CD4-positive, alpha-beta T cell treated with Interleukin-12 subunit alpha and Interleukin-12 subunit beta, for 1 hour (primary cell): ENCODE measurements at places on chromosomes 4 and X.
A peak's percentile ranks its signal among the peaks of the same experiment; 100 is the strongest.

- DNase-seq = no peak
Measured at GRCh38 chrX:87515836-87516235, 1.8 kb upstream of the KLHL4 start.

GRCh38 chr4:95255396-95256107 lies 293.2 kb downstream of the UNC5C start:
- DNase-seq = no peak

GRCh38 chr4:139754938-139755337 lies 89.3 kb downstream of the MGST2 start:
- DNase-seq = no peak

- no peak for DNase-seq
Measured at GRCh38 chr4:37220685-37221084, 23.9 kb upstream of the NWD2 start.

DNA sequence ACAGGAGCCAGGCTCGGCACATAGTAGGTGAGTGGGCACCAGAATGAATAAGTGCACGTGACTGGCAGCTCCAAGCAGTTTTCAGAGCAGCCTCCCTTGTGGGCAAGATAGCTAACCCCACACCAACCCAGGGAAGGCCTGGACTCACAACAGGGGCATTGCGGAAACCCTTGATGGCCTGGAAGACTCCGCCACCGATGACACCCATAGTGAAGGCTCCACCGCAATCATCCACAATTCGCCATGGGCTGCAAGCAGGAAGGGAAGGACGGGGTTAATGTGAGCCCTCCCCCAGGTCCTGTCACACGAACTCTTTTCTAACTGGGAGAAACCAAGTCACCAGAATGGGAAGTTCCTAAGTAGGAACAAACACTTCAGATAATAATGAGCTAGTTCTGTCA lies 957 bp downstream of the TIMM17B start:
- DNase-seq = no peak

GRCh38 chr4:100189820-100190642 lies at the start of gene DDIT4L:
Gene DDIT4L, minus strand, starts transcription at chr4:100190468. Its CDS starts 485 bp downstream, at chr4:100189983.
- DNase-seq = peak; percentile 9

DNA sequence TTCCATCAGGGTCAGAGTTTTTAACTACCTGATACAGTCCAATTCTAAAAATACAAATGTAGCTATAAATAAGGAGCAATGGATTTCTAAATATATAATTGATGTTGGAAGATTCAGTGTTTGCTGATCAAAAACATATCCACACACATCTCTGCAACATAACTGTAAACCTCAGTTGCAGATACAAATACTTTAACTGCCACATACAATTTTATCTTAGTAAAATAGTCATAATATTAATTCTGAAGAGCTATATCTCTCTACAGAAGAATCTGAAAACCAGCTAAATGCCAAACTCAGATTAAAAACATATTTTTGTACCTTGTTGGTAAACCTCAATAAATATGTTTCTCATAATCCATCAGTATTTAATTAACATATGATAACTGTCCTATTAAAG lies 674.3 kb upstream of the INTU start:
- no peak for DNase-seq

GRCh38 chr4:11529625-11530201 lies 101.0 kb upstream of the HS3ST1 start:
- no peak for DNase-seq

DNA sequence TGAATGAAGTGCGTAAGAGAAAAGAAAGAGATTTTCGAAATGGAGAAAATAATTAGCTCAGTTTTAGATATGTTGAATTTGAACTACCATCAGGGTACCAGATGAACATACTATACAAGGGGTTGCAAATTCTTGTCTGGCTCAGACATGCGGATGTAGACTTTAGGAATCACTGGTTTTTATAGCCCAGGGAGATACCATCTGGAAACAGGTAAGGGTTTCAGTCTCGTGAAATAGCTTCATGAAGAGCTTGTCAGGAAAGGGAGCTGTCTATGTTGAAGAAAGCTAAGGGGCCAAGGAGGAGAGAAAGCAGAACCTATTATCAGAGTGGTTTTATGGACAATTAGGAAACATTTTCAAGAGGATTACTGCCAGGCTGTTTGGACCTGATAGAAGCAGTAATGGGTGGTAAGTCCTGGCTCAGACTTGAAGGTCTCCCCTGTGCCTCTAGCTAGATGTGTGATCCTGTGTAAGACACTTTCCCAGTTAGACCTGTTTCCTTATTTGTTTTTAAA lies 6.7 kb downstream of the RAB9A start:
- DNase-seq = no peak
